ENCODE measurements at places on chromosomes 4 and X.
A peak's percentile ranks its signal among the peaks of the same experiment; 100 is the strongest.

GRCh38 chr4:168995537-168996295 lies 14.3 kb downstream of the CBR4 start:
- no peak for DNase-seq

GRCh38 chr4:176622251-176622948 lies 170.3 kb downstream of the VEGFC start:
- no peak for DNase-seq

DNA sequence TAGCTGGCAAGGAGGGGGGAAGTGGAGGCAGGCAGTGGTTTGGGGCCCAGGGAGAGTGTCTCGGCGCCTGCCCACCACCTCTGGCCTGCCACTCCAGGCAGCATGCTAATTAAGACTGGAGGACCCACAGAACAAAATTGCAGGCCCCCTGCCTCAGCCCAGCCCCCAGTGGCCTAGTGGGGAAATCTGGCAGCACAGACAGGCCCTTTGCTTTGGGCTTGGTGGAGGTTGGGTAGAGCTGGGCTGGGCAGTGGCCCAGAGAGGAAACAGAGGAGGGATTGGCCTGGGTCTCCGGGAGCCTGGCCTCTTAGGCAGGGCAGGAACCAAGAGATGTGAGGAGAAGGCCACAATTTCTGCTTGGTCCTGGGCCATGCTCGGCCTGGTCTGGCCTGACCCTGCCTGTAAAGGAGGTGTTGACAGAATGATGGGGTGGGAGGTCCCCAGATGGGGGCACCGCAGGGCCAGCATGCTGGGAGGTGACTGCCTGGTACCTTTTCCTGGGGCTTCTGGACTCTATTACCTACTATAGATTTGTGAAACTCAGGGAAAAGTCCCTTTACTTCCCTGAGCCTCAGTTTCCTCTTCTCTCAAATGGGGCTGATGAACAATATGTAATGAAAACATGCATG lies 92.4 kb upstream of the PJA1 start:
- no peak for DNase-seq

DNA sequence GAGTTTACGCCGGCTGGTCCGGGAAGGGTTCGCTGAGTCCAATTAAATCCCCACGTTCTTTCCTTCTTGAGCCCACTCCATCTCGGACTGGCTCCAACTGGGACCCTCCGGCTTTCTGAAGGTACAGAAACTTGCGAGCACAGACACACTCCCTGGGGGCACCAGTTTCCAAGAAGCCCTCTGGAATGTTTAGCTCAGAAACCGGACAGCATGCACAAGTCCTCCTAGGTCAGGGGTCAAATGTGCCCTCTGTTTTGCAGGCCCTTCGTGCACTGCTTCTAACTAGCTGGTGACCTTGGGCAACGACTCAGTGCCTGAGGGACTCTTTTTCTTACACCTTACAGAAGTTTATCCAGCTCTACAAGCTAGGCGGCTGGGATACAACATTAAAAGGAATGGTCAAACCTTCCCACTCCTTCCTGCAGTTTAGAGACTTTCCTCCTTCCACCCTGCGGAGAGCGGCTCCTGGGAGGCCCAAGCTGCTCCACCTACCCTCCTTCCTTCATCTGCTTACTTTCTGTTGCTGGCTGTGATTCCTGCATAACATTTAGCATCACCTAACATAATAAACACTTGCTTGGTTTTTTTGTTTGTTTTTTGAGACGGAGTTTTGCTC lies 275.5 kb downstream of the BCOR start:
- no peak for DNase-seq

GRCh38 chr4:152951348-152951747 lies 15.2 kb downstream of the FHDC1 start:
- no peak for DNase-seq

- DNase-seq: peak; percentile 91
Observed at GRCh38 chrX:150568320-150569154, at the start of gene MTM1. Gene MTM1, plus strand, starts transcription at chrX:150568621. Its CDS starts 23,994 bp downstream, at chrX:150592615.

DNA sequence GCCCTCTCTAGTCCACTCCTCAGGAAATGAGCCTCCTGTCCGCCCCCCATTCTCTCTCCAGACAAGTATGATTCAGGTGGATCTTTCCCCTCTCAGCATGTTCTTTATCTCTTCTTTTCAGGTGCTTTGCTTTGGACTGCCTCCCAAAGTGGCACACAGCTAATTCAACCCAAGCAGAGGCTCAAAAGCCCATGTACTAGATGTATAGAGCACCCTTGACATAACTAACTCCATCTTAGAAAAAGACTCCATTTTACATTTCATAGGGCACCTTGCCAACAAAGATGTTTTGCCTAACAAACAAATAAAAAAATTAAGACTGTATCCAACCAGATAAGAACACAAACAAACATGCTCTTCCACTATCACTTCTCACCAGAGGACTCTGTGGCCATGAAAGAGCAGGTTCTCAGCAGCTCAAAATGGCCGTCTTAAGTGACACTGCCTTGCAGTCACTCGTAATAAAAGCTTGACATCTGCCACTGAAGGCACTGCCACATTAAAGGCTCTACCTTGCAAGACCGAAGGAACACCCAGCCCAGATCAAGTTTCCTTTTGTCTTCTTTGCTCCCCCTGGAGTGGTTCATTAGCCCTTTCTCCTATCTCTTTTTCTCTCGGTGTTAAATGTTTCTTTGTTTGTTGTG lies 84.9 kb upstream of the TAB3 start:
- no peak for DNase-seq

DNA sequence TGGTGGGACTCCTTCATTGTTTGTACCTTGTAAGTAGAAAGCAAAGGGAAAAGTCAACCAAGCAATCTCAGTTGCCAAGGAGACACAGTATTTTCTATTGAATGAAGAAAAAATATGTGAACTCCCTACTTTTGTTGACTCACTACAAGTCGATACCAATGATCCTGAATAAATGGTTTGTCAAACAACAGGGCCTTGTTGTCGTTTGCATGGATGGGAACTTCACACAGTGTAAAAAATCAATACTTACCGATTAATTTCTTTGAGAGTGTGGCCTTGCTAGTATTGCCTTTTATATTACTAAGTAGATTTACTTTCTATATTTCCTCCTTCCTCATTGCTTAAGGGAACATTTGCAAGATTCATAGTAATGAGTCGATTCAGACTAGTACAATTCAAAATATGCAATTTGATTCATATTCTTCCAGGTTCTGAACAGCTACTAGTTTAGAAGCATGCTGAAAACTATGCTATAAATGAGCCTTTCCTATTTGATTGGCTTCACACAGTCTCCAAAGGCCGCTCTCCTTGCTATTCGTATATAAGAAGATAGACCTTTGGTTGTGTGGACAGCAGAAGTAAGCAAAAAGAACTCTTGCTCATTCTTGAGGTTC lies 108.0 kb downstream of the ZNF330 start:
- DNase-seq: no peak

- DNase-seq: no peak
Observed at GRCh38 chr4:156633847-156634246, 337.8 kb downstream of the PDGFC start.

DNA sequence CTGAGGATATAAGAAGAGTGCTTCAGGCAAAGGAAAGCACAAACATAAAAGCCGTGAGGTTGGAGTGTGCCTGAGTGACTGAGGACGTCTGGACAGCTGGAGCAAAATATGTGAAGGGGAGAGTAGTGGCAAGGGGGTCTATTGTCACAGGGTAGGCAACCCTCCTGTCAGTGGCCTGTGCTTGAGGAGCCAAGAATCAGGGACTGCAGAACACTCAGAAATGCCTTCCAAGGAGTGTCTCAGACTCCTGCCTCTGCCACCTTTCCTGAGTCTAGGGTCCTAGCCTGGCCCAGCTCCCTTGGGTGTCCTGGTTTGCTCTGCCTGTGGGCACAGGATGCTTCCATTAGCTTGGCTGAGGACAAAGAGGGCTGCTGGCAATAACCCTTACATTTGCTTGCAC lies 152.5 kb upstream of the PJA1 start:
- DNase-seq: no peak

- no peak for DNase-seq
Observed at GRCh38 chr4:26763648-26764047, 97.0 kb upstream of the STIM2 start.

DNA sequence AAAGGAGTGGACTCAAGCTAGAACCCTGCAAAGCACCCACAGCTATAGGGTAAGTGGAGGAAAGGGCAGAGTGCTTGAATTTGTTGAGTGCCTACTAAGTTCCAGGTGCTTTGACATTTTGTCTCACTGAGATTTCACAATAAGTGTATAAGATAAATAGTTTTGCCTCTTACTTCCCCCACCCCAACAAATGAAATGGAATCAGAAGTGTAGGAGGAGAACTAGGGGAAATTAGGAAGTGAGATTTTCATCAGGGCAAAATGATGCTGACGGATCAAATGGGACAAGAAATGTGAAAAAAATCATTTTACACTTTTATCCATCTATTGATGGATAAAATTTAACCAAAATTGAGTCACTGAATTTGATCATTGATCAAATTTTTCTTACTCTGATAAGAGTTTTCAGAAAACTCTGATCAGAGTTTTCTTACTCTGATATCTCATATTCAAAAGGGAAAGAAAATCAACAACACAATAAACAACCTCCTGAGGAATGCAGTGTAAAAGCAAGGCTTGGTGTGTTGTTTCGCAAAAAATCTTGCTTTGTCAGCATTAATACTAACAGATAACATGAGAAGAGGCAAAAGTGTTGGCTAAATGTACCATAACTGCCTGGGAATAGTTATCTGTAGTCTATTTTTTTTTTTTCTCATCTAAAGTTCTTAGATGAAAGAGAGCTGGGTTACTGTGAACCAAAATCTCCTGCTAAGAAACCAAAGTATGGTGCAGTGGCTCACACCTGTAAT lies 24.9 kb downstream of the PLAC8 start:
- no peak for DNase-seq
